ENCODE measurements at places on chromosomes 13 and 19.

GRCh38 chr19:49506575-49507105 lies 5.8 kb upstream of the FCGRT start:
- peak; percentile 43 for DNase-seq

- no peak for DNase-seq
These were observed 20.8 kb upstream of the ZNF835 start for GRCh38 chr19:56692206-56692895.

GRCh38 chr13:81382246-81382645 lies 1041.3 kb upstream of the SPRY2 start:
- no peak for DNase-seq

GRCh38 chr19:15120135-15121026 lies 13.2 kb downstream of the SYDE1 start:
- no peak for DNase-seq

DNA sequence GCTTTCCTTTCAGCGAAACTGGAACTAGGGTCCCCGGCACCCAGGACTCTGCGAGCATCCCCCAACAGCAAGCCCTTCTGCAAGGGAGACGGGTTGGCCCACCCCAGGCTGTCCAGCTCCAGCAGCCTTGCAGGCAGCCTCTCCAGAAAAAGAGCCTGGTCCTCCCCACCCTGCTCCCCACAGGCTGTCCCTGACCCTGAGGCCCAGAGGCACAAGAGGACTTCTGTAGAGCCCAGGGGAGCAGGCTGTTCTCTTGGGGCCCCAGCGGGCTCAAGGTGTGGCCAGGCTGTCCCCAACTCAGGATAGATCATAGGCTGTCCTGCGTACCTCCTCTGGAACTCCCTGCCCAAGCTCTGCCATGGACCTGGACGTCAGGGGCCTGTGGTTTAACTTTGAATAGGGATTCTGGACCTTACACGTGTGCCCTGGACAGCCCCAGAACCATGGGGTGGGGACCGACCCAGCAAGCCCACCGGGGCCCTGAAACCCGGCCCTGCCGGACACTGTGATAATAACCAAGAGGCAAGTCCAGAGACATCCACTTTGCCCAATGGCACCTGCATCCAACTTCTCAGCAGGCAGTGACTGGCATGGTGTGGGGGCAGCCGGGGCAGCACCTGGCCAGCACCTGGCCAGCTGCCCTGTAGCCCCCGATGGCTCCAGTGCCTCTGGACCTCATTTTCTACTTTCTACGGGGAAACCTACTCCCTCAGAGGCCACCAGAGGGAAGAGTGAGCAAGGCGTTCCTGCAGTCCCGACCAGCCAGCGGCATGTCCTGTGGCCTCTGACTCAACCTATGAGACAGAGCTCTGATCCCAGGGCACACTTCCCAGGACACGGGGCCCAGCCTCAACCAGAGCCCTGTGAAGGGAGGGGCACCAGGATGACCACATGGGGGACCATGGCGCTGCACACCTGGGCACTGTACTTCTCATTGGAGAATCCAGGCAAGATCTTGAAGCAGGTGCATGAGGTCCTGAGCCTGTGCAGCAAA lies 50.9 kb upstream of the TPM4 start:
- peak; percentile 43 for DNase-seq

- DNase-seq, result peak; percentile 73
These were observed 14.3 kb downstream of the IER2 start for GRCh38 chr19:13164343-13165161.

- peak; percentile 19 for DNase-seq
These were observed 1163.9 kb downstream of the DIAPH3 start for GRCh38 chr13:58999851-59000250.

- peak; percentile 84 for DNase-seq
These were observed 174.0 kb downstream of the DCT start for GRCh38 chr13:94305463-94305862.

DNA sequence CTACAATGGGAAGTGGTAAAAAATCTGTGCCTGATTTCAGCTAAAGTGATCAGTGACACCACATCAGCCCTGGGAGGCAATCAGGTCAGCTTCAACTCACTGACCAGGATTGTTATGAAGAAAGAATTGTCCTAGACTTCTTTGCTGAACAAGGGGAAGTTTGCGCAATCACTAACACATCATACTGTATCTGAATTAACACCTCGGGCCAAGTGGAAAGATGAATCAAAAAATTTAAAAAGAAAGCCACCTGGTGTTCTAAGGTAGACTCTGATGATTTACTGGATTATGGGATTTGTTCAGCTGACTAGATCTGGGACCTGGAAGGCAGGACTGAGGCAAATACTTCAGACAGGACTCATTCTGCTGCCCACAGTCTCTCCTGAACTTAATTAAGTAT lies 161.8 kb downstream of the DIAPH3 start:
- DNase-seq, result peak; percentile 17

- no peak for DNase-seq
These were observed 3.5 kb upstream of the TLE5 start for GRCh38 chr19:3065675-3066357.

GRCh38 chr13:41107104-41107571 lies 25.5 kb downstream of the KBTBD6 start:
- DNase-seq, result no peak

DNA sequence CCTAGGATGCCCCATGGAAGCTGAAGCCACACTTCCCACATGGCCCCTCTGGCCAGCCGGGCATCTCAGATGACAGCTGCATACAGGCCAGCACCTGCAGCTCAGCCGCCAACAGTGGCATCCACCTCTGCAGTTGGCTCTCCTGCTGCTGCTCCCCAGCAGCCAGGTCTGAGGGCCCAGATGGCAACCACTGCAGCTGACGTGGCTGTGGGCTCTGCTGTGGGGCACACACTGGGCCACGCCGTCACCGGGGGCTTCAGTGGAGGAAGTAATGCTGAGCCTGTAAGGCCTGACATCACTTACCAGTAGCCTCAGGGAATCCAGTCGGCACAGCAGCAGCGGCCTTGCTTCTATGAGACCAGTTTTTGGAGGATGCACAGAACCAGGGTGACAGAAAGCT lies 45.3 kb upstream of the LSM14A start:
- no peak for DNase-seq

- no peak for DNase-seq
These were observed 3.2 kb downstream of the NFIC start for GRCh38 chr19:3369337-3370213.

DNA sequence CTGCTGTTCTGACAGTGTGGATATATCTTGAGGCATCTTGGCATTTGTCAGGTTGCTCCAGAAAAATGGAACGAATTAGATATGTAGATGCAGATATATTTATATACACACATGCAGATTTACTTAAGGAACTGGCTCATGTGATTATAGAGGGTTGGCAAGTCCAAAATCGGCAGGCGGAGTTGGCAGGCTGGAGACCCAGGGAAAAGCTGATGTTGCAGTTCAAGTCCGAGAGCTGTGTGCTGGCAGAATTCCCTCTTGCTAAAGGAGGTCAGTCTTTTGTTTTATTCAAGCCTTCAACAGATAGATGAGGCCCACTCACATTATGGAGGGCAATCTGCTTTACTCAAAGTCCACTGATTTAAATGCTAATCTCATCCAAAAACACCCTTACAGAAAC lies 24.4 kb upstream of the CSNK1A1L start:
- DNase-seq, result no peak

DNA sequence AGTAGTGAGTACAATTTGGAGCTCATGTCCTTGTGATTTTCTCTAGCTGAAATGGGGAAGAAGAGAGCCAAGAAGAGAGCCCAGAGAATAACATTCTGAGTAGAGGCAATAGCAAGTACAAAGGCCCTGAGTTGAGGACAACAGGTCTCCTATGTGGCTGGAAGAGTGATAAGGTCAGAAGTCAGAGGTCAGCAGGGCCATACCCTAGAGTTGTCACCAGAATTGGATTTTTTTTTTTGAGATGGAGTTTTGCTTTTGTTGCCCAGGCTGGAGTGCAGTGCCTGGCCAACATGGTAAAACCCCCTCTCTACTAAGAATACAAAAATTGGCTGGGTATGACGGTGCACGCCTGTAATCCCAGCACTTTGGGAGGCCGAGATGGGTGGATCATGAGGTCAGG lies 8.0 kb upstream of the TRIM28 start:
- no peak for DNase-seq

DNA sequence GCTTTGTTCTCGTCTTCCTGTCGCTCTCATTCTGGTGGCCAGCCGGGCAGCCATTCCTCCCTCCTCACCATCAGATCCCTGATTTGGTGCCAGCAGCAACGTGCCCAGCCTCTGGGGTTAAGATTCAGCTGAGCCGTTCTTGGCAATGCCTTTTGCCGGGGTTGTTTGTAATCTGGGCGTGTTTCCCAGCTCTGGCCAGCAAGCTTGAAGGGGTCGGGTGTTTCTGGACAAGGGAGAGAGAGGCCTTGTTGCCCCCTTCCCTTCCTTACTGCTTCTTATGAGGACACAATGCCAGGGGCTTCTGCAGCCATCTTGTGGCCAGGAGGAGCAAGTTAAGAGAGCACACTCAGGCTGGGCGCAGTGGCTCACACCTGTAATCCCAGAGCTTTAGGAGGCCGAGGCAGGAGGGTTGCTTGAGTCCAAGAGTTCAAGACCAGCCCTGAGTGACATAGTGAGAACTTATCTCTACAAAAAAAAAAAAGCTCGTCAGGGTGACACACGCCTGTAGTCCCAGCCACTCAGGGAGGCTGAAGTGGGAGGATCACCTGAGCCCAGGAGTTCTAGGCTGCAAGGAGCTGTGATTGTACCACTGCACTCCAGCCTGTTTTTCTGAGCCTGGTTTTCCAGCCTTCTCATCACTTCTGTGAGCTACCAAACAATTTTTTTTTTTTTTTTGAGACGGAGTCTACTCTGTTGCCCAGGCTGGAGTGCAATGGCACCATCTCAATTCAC lies 10.7 kb upstream of the CRTC1 start:
- DNase-seq, result peak; percentile 28

DNA sequence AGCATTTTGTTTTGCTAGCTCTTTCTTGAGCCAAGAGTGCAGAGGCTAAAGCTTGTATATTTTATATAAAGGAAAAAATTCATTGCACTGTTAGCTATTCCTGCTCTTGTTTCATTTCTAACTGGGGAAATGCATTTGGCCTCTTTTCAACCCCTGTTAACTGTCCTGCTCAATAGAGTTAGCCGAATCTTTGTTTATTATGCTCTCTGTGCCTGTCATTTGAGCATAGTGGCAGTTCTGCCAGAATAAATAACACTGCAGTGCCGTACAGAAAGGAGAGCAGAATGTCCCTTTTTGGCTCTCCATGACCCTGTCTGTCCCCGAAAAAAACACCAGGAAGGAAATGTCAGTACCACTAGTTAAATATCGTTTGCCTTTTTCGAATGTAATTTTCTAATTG lies 350.8 kb downstream of the MYO16 start:
- DNase-seq, result no peak

DNA sequence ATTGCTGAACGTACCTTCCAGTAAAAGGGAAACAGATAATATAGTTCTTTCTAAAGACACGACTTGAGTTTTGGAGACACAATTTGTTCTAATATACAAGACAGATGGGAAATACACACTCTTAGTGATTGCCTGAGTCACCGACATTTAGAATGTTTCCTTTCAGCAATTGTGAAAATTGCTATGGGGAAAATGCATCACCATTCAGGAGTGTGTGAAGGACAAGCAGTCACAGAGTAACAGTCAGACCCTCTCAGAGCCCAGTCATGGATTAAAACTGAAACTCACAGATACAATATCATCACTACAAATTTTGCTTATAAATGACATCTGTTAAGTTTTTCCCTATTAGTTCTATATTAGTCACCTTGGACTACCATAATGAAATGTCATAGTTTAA lies 286.1 kb downstream of the SPRY2 start:
- peak; percentile 46 for DNase-seq

GRCh38 chr13:27574661-27575060 lies 45.7 kb downstream of the LNX2 start:
- no peak for DNase-seq

- no peak for DNase-seq
These were observed at the start of gene KLK1 for GRCh38 chr19:50823389-50824042. TSS of gene KLK1 (minus strand) at chr19:50823787. CDS start at chr19:50823748, 39 bp downstream.

GRCh38 chr13:36910545-36910944 lies 9.5 kb downstream of the SMAD9 start:
- no peak for DNase-seq

DNA sequence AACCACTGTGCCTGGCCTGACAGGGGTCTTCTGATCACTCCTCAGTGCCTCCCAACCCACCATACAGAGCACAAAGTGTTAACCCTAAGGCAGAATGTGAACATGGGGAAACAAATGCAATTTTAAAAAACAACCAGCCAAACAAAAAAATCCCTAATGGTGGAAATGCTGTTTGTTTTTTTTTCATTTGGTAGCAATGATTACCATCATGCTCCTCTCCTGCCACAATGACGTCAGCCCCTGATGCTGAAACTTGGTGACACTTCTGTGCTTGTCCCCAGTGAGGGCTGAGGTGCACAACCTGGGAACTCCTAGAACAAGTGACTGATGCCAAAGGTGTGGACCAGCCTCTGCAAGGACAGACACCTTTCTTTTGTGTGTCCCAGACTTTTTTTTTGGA lies 4.0 kb upstream of the TSPAN16 start:
- DNase-seq, result no peak

DNA sequence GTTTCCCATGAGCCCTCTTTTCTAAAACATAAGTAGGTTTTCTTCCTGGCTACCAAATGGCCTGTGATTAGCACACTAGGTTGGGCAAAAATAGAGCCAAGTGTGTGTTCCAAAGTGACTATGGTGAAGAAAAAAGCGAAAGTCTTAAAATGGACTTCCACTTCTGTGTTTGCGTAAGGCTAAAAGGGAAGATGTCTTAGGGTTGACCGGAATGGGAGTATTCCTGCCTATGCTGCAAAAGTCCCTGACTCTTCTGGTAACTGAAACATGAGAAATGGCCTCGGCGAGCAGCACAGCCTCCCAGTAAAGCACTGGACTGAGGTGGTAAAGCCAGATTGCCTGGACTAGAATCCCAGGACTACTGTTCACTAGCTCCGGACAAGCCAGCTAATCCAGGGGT lies 2.4 kb upstream of the FPR1 start:
- no peak for DNase-seq

- peak; percentile 31 for DNase-seq
These were observed 538 bp downstream of the ZNF428 start for GRCh38 chr19:43618921-43619261.

DNA sequence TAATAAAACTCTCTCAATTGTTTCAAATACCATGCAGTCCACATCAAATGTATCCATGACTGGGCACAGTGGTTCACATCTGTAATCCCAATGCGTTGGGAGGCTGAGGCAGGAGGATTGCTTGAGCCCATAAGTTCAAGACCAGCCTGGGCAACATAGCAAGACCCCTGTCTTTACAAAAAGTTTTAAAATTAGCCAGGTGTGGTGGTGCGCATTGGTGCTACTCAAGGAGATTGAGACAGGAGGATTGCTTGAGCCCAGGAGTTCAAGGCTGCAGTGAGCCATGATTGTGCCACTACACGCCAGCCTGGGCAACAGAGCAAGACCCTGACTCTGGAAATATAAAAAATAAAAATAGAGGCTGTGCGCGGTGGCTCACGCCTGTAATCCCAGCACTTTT lies 5.0 kb downstream of the CLIP3 start:
- no peak for DNase-seq

- DNase-seq, result no peak
These were observed 267.9 kb downstream of the LMO7 start for GRCh38 chr13:75904012-75904411.

- DNase-seq, result no peak
These were observed 362.6 kb downstream of the FGF14 start for GRCh38 chr13:102039264-102039663.
